CD4-positive, alpha-beta T cell treated with Interleukin-4 for 4 hours (primary cell): ENCODE measurements at places on chromosomes 16 and 17.

- peak; percentile 11 for DNase-seq
These were observed 8.9 kb downstream of the RHBDF2 start for GRCh38 chr17:76492123-76492988.

GRCh38 chr16:72727565-72727964, 320.4 kb downstream of the ZFHX3 start:
- DNase-seq = no peak

DNA sequence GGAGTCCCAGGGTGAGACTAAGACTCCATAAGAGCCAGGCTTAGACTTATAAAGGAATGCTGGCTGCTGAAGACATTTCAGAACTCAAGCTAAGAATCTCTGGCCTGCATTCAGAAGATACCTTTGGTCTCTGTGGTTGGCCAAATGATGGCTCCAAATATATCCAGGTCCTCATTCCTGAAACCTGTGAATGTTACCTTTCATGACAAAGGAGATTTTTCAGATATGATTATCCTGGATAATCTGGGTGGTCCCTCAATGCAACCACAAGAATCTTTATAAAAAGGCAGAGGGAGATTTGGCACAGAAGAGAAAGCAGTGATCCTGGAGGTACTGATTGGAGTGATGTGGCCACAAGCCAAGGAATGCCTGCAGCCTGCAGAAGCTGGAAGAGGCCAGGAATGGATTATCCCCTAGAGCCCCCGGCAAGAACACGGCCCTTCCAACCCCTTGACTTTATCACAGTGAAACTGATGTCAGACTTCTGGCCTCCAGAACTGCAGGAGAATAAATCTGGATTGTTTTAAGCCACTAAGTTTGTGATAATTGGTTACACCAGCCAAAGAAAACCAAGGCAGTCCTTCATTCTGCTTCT, 253.3 kb downstream of the SLC39A11 start:
- no peak for DNase-seq

DNA sequence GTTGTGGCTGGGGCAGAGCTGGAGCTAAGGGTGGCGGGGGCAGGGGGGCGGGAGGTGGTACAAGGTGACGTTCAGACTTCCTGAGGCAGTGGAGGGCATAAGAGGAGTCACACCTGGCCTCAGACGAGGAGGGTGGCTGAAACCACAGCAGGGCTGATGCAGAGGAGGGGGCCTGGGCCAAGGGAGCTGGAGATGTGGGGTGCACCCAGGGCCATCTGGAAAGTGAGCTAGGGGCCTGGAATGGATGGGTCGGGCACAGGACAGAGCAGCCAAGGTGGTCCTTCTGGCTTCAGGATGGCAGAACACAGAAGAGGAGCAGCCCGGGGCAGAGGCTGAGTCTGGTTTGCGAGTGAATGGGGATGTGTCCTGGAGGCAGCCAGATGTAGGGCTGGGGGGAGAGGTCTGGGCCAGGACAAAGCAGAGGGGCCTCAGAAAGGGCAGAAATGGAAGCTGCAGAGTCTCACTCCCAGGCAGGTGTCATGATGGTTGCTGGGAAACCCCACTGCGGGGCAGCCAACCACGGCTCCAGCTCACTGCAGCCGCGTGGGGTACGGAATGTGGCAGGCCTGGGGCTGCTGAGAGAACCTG, 57.6 kb downstream of the PRMT7 start:
- no peak for DNase-seq

DNA sequence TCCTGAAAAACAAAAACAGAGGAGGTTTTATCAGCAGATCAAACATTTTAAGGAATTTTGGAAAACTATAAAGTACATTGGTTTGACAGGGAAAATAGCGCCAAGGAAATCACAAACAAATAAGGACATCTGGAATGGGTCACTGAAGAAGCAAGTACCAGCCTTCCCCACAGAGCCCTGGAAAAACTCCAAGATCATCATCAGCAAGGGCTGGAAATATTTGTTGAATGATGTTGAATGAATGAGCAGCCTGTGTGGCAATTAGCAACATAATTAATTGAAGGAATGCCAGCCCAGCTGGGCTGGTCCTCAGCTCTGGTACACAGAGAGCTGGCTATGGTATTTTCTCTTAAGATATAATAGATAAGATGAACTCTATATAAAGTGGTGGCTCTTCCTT, 290.4 kb downstream of the HS3ST3A1 start:
- no peak for DNase-seq
